ENCODE measurements at places on chromosomes 16 and 17. TPM values are rescaled to one million over a fixed set of nuclear protein-coding genes. Genes with fewer than 3 reads are reported as not detected.
A peak's percentile ranks its signal among the peaks of the same experiment; 100 is the strongest.

SLC13A2 gene
- total RNA-seq: 612 TPM

HGS gene
- total RNA-seq: 171 TPM

DNA sequence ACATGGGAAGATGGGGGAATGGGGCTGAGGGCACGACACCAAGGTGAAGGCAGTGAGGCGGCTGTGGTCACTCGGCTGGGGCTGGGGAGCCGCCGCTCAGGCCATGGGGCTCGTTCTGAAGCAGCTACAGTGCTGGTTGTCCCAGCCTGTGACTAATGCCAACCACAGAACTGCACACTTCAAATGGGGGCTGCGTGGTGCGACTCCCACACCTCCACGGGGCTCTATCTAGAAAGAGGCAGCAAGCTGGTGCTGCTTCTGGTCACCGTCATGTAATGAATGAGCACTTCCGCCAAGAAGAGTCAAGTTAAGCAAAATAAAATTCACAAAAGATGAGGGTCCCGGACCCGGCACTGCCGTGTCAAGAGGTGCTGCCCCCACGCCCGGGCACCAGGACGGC is 20.0 kb downstream of the GALNS start:
- H3K36me3 ChIP-seq: no peaks in the 10 kb centered on the region
- DNase-seq: no peak
- H3K27me3 ChIP-seq: no peaks in the 10 kb centered on the region
- H3K4me3 ChIP-seq: no peak overlapping the region
- H3K4me1 ChIP-seq: no peaks in the 10 kb centered on the region
- no peak overlapping the region for H3K27ac ChIP-seq

KRTAP16-1 gene
- total RNA-seq: not detected

CTRB1 gene
- total RNA-seq: not detected

- H3K4me3 ChIP-seq: no peak overlapping the region
- peaks cover 11% of the 10 kb centered on the region for H3K4me1 ChIP-seq
- H3K36me3 ChIP-seq: no peaks in the 10 kb centered on the region
- no peak for DNase-seq
- peak overlapping the region; percentile 77 for H3K27ac ChIP-seq
Measured at GRCh38 chr16:27366687-27367460, 35.1 kb upstream of the IL21R start.

- H3K36me3 ChIP-seq: no peaks in the 10 kb centered on the region
- peak overlapping the region; percentile 67 for H3K27ac ChIP-seq
- no peak for DNase-seq
- no peaks in the 10 kb centered on the region for H3K27me3 ChIP-seq
Measured at GRCh38 chr17:20009052-20009301, 182 bp upstream of the SPECC1 start.

DNA sequence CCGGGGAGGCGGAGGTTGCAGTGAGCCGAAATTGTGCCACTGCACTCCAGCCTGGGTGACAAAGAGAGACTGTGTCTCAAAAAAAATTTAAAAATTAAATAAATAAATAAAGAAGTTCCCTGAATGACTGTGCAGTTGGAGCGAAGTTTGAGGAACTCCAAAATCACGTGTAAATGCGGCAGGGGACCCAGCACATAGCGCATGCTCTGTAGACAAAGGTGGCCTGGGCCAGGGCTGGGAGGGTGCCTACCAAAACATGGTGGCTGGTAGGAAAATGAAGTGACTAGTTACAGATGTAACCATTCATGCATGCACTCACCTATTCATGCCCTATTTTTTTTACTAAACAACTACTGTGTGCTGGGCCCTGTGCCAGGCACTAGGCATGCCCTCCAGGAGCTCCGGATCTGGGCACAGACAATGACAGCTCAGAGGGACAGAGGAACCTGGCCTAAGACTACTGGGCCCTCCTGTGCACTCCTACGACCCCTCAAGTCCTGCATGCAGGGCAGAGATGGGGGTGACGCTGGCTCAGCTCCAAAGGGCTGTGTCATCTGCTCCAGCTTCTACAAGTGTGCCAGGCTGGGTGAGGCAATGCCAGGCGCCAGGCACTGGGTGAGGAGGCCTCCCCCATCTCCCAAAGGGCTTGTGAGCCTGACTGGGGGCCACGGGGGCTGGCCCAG is 65.3 kb downstream of the RMI2 start:
- no peaks in the 10 kb centered on the region for H3K36me3 ChIP-seq
- no peaks in the 10 kb centered on the region for H3K27me3 ChIP-seq

DNA sequence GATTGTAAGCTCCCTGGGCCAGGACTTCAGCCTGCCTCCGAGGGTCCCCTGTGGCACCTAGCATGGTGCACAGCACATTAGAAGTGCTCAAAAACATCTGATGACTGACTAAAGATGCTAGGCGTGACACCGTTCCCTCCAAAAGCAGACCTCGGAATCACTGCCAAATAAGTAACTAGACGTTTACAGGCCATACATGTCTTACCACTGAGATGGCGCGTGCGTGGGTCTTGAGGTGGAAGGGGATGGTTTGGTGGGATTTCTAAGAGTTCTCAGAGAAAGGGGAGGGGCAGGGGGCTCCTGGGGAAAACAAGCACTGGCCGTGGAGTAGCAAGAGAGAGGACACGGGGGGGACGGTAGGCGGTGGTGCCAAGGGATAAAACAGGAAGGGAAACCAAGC is 12.4 kb downstream of the MPO start:
- DNase-seq: no peak
- H3K36me3 ChIP-seq: no peaks in the 10 kb centered on the region
- H3K27me3 ChIP-seq: no peaks in the 10 kb centered on the region
- no peak overlapping the region for H3K27ac ChIP-seq

DNA sequence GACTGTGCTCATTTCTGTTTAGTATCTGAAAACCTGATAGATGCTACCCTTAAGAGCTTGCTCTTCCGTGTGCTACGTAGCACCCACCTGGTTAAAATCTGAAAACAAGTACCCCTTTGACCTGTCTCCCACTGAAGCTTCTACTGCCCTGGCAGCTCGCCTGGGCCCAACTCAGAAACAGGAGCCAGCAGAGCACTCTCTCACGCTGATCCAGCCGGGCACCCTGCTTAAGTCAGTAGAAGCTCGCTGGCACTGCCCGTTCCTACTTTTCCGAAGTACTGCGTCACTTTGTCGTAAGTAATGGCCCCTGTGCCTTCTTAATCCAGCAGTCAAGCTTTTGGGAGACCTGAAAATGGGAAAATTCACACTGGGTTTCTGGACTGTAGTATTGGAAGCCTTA is 18.9 kb downstream of the NTAN1 start:
- H3K36me3 ChIP-seq: no peaks in the 10 kb centered on the region
- H3K4me1 ChIP-seq: no peaks in the 10 kb centered on the region
- no peak overlapping the region for H3K27ac ChIP-seq
- H3K4me3 ChIP-seq: no peak overlapping the region

SMPD3 gene
- total RNA-seq: 201 TPM

AIPL1 gene
- not detected for total RNA-seq

GRCh38 chr16:21084631-21085225 is 65.9 kb downstream of the DNAH3 start:
- H3K27ac ChIP-seq: no peak overlapping the region
- H3K4me1 ChIP-seq: no peaks in the 10 kb centered on the region
- no peaks in the 10 kb centered on the region for H3K27me3 ChIP-seq
- H3K36me3 ChIP-seq: no peaks in the 10 kb centered on the region
- H3K4me3 ChIP-seq: no peak overlapping the region

DNA sequence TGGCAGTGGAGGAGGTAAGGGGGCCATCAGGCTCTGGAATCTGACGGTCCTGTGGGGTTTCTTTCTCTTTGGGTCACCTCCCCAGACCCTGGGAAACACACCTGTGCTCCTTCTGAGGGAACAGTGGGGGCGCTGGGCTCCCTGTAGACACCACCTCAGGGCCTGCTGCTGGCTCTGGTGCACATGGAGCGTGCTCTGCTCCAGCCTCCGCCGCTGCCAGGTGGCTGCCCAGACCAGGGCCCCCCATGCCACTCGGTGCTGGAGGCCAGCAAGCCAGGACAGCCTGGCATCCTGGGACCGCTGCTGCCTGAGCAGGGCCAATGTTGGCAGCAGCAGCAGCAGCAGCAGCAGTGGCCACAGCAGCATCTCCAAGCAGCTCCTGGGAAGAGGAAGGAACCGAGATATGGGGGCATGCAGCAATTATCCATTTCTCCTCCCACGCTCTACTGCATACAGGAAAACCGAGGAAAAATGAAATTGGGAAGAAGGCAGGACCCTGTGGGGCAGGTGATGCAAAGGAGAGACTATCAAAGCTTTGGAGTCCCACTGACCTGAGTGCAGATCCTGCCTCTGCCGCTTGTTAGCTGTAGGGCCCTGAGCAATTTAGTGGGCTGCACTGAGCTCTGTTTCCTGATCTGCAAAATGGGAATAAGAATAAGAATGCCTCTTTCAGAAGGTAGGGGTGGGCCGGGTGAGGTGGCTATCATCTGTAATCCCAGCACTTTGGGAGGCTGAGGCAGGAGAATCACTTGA is 902 bp downstream of the GHDC start:
- H3K4me1 ChIP-seq: peaks cover 9% of the 10 kb centered on the region
- H3K4me3 ChIP-seq: peak overlapping the region; percentile 88
- H3K36me3 ChIP-seq: no peaks in the 10 kb centered on the region
- peak overlapping the region; percentile 89 for H3K27ac ChIP-seq

GRCh38 chr16:9545522-9546437 is 454.3 kb downstream of the HAPSTR1 start:
- H3K4me1 ChIP-seq: no peaks in the 10 kb centered on the region
- DNase-seq: no peak
- no peak overlapping the region for H3K27ac ChIP-seq
- no peaks in the 10 kb centered on the region for H3K36me3 ChIP-seq

GRCh38 chr16:71263582-71263981 is 25.6 kb downstream of the CMTR2 start:
- no peak overlapping the region for H3K27ac ChIP-seq
- no peaks in the 10 kb centered on the region for H3K27me3 ChIP-seq
- no peak for DNase-seq
- H3K4me1 ChIP-seq: no peaks in the 10 kb centered on the region
- H3K36me3 ChIP-seq: no peaks in the 10 kb centered on the region

GRCh38 chr17:12118617-12119016 is 97.9 kb downstream of the MAP2K4 start:
- no peak for DNase-seq
- no peaks in the 10 kb centered on the region for H3K4me1 ChIP-seq
- H3K27ac ChIP-seq: no peak overlapping the region
- no peak overlapping the region for H3K4me3 ChIP-seq

Data from Peyer's patch (tissue), 4 donors.